Stimulated activated CD4-positive, alpha-beta T cell treated with anti-CD3 and anti-CD28 coated beads, Interleukin-12 subunit alpha, Interleukin-12 subunit beta, amount 100 ng/mL, for 4 hours (primary cell): ENCODE measurements at places on chromosomes 6 and 20.

GRCh38 chr6:156507106-156507505, 270.1 kb upstream of the ARID1B start:
- no peak for DNase-seq

GRCh38 chr20:26214991-26215390, 518.3 kb upstream of the ZNF337 start:
- no peak for DNase-seq

- no peak for DNase-seq
These were observed 15.8 kb upstream of the RNF182 start for GRCh38 chr6:13908955-13909381.

DNA sequence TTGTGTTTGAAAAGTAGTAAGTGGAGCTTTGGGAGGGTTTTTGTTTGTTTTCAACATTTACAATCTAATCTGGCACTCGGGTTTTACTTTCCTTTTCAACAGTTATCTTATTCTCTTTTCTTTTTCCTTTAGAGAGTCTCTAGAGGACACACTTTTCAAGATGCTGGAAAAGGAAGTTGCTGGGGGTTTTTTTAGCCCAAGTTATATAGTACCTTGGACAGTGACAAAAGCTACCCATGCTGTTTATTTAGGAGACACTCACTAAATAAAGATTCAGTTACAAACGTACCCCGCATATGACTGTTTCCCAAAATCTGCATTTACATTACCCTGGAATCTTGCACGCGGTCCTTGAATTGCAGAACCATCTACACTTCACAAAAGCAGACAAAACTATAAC, 78.8 kb downstream of the MAP7 start:
- no peak for DNase-seq

DNA sequence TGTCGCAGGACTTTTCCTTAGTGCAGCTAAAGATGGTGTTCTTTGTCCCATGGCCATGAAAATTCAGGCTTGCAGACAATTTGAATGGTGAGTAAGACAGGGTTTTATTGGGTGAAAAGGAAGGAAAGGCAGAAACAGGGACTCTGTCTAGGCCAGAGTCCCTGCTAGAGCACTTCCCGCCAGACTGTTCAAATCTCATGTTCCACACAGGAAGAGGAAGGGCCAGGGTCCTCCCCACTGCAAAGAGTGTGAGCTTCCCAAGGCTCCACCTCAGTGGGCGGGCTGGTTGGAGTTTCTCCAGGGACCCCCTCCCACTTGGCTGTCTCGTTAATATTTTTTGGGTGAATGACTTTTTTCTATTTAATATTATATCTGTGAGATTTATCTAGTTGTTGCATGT, 29.0 kb downstream of the COL19A1 start:
- DNase-seq = no peak

DNA sequence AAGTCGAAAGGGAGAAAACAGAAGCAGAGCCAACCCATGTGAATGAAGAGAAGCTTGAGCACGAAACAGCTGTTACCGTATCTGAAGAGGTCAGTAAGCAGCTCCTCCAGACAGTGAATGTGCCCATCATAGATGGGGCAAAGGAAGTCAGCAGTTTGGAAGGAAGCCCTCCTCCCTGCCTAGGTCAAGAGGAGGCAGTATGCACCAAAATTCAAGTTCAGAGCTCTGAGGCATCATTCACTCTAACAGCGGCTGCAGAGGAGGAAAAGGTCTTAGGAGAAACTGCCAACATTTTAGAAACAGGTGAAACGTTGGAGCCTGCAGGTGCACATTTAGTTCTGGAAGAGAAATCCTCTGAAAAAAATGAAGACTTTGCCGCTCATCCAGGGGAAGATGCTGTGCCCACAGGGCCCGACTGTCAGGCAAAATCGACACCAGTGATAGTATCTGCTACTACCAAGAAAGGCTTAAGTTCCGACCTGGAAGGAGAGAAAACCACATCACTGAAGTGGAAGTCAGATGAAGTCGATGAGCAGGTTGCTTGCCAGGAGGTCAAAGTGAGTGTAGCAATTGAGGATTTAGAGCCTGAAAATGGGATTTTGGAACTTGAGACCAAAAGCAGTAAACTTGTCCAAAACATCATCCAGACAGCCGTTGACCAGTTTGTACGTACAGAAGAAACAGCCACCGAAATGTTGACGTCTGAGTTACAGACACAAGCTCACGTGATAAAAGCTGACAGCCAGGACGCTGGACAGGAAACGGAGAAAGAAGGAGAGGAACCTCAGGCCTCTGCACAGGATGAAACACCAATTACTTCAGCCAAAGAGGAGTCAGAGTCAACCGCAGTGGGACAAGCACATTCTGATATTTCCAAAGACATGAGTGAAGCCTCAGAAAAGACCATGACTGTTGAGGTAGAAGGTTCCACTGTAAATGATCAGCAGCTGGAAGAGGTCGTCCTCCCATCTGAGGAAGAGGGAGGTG, 38.7 kb downstream of the ZBTB2 start:
- no peak for DNase-seq

- DNase-seq = no peak
These were observed 809.3 kb downstream of the HACE1 start for GRCh38 chr6:104050455-104050854.

DNA sequence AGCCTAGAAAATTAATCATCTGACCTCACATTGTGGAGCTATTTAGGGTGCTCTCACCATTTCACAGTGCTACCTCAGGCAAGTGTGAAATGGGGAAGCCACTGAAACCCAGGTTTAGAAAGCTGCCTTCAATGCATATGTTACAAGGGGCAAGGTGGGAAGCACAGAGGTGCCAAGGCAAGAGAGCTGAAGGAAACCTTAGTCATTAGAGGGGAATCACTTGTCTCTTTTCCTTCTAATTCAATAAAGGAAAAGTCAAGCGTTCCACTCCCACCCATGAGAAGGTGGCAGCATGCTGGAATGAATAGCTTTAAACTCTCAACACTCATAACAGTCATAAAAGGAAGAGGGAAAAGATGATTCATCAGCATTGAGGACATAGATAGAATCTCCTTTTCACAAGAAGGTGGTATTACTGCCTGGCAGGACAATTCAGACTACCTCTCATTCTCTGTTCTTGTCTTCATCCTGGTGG, 251.9 kb upstream of the IRAK1BP1 start:
- no peak for DNase-seq

GRCh38 chr6:100899202-100899601, 18.1 kb upstream of the ASCC3 start:
- no peak for DNase-seq

DNA sequence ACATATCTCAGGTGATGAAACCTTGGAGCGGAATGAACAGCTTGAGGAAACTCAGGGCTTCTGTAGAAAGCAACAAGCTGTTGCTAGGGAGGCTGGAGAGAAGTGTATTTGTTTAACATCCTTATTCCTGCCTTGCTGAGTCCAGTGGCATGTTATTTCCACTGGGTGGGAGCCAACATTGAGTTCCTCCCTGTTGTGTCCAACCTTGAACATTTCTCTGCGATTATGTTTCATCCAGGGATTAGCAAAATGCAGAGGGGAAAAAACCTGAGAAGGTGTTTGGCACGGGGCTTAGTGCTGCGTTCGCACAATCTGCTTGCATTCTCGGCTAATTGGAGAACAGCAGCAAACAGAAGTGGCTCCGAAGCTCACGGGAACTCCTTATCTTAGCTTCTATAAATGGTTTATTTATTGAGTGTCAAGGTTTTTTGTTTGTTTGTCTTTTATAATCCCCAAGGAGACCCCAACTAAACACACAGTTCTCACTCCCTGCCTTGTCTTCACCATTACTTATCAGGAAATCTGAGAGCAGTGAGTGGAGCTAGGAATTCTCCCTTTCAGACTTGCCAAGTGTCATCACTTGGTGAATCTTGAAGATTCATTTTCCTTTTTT, 412.8 kb downstream of the CDC5L start:
- DNase-seq = no peak

GRCh38 chr6:82954356-82954755, 111.3 kb downstream of the UBE3D start:
- DNase-seq = no peak

DNA sequence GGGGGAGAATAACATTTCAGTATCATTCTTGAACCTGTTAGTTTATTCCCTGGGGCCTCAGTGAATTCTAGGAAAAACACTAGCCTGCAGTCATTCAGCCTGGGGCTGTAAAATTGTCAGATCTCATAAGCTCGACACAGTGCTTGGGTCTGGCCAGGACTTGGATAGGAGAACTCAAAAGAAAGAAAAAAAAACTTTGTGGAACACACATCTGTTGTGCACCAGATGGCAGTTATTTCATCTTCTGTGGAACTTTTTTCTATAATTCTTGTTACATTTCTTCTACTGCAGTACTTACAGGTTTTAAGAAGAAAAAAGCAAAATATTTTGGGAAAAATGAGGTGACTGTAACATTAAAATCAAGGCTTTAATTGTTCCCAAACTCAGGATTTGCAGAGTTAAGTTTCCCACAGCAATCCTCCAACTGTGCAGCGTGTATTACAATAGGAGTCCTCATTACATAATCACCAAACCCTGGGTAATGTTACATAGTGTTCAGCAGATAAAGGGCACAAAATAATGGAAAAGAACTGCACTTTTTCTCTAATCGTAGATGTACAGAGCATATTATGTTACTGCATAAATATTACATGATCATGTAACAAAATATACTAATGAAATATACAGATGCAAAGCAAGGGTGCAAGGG, 531.1 kb upstream of the CITED2 start:
- DNase-seq = no peak

GRCh38 chr6:100538086-100538485, 73.4 kb upstream of the SIM1 start:
- no peak for DNase-seq

DNA sequence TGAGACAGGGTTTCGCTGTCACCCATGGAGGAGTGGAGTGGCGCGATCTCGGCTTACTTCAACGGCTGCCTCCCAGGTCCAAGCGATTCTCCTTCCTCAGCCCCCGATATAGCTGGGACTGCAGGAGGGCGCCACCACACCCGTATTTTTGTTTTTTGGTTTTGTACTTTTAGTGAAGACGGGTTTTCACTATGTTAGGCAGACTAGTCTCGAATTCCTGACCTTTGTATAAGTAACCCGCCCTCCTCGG, 115.4 kb upstream of the BTN3A2 start:
- no peak for DNase-seq

GRCh38 chr6:116545651-116546050, at the start of gene TRAPPC3L:
Gene TRAPPC3L (minus strand): TSS chr6:116545684. CDS start chr6:116545514, 170 bp downstream.
- DNase-seq = no peak

DNA sequence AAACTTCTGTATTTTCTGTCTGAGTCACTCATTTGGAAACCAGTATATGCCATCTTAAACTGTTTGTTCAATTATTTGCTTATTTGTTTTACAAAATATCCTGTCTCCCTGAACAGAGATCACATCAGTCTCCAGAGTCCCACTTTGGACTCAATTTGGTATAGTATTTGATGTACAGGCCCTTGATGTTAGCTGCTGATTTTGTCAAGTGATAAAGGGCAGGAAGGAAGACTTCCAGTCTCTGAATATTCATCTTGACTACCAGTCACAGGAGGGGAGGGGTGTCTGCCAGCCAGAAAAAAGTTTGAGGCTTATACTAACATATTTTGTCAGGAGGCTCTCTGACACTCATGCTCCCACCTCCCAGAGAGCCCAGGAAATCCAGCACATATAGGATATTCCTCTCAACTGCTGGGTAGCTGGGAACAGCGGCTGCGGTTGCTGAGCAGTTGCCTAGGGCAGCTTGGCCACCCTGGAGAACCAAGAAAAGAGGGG, 376.8 kb upstream of the RUNX2 start:
- DNase-seq = no peak

DNA sequence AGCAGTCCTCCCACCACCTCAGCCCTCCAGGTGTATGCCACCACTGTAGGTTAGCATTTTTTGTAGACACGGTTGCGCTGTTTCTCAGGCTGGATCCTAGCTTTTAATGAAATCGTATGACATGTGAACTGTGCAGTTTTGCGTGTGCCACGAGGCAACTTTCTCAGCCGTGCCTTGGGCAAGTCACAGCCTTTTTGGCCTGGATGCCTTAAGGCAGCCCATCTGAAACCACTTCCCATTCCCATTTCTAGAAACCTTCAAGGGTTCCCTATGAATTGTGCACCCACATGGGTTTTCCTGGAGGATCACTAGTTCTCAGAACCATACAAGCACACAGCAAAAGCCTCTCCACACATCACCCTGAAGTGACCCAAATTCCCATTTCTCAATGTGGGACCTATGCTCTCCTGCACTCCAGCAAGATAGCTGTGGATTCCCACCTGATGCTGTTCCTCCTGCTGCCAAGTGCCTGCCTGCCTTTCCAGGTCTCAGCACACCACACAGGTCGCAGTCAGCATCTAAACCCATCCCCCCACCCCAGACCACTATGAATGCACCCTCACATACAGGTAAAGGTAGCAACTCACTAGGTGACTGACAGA, 28.9 kb downstream of the SNX5 start:
- DNase-seq = no peak

GRCh38 chr6:64252256-64252655, 616.7 kb downstream of the PHF3 start:
- DNase-seq = no peak

DNA sequence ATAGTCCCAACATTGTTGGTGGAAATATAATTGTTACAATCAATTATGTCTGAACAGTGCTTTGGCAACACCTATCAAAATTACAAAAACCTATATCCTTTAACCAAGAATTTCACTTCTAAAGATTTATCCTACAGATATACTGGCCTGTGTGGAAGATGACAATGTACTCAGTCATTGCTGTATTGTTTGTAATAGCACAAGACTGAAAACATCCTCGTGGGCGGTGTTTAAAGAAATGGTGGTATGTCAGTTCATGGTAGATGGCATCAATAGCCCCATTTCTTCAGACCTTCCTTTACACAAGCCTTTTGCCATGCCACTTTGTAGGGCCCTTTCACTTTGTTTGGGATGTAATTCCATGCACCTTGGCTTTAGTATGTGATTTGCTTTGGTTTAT, 9.8 kb upstream of the TPBG start:
- no peak for DNase-seq

DNA sequence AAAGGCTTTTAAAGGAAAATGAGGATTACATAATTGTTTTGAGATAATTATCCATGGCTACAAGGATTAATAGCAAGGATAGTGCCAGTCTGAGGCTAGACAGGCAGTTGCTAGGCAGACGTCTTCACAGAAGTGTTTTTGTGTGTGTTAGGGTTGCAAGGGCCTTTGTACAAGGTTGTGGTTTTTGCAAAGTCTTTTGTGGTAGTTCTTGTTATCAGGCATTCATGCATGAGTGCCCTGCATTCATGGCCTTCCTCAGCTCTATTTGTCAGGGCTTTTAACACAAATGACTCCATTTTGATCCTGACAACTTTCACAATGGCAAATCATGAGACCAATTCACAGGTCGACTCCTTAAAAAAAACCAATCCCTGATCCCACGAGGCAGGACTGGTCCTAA, 68.1 kb upstream of the TXNDC5 start:
- DNase-seq = no peak

- no peak for DNase-seq
These were observed 176.8 kb downstream of the VEGFA start for GRCh38 chr6:43946641-43947363.

DNA sequence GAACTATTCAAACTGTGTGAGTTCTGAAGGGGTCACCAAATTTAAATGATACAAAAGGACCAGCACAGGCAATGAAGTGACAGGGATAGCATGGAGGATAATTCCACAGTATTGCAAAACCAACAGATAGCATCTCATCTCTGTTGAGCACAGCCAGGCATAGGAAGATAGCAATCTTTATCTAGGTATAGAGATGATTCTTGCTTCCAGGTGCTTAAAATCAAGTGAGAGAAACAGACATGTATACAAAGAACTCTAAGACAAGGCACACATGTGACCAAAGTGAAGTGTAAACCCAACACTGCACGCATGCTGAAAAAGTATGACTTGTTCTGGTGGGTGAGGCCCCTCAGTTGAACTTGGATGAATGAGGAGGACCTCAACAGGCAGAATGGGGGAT, 48.4 kb upstream of the ARMC2 start:
- DNase-seq = no peak

GRCh38 chr6:170480050-170480692, 72.9 kb downstream of the PSMB1 start:
- DNase-seq = no peak
